SHP77 (cell line): ENCODE measurements at places on chromosomes 7 and 10.

DNA sequence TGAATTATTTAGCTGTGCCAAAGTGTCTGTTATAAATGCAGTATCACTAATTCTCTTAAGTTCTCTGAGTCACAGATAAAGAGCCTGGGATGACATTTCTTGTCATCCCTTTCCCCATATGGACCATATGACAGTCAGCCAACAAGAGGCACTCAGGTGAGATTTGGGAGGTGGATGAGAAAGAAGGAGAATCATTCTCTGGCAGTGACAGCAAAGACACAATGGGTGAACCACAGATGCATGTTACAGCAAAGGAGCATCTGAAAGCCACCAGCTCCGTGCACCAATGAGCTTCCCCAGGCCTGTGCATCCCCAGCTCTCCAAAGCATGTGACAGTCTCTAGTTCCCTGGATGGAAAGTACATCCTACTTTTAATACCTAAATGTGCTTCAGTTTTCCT lies 10.8 kb downstream of the GIMAP6 start:
- no peak for DNase-seq

GRCh38 chr7:40760987-40761386 lies 626.2 kb downstream of the SUGCT start:
- no peak for DNase-seq

DNA sequence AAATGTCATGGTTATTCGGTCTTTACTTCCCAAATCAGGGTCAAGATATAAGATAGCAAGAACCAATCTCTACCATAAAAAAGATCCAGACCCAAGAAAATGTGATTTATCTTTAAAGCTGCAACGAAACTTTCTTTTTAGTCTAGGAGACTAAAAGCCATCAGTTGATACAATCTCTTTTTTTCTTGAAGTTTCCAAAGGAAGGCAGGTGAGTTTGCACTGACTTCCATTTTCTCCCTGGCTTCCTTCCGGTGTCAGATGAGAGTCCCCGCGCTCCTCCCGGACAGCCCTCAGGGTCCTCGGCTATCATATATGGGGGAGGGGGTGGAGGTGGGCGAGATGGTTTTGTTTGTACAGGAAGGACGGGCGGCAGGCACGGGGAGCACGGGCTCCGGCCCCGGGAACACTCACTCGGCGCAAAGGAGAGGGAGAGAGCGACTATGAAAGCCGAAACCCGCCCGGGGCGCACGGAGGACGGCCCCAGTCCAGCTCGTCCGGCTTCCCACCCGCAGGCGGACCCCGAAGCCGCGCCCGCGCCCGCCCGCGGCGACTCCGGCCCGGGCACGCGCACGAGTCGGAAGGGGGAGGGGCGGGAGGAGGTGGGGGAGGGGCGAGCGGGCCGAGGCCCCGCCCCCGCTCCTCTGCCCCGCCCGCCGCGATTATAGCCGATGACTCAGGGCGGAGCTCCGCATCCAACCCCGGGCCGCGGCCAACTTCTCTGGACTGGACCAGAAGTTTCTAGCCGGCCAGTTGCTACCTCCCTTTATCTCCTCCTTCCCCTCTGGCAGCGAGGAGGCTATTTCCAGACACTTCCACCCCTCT lies at the start of gene BAG3:
TSS of gene BAG3 (plus strand) at position 689 of the 822 bp plus-strand sequence. CDS start 296 bp downstream, outside the sequence.
- DNase-seq = peak; percentile 86

- peak; percentile 19 for DNase-seq
Observed at GRCh38 chr10:31148951-31149350, 117.3 kb upstream of the ZNF438 start.

GRCh38 chr10:16716051-16716450 lies 101.2 kb downstream of the RSU1 start:
- DNase-seq = no peak

GRCh38 chr7:112116358-112116757 lies 89.8 kb downstream of the DOCK4 start:
- DNase-seq = no peak

DNA sequence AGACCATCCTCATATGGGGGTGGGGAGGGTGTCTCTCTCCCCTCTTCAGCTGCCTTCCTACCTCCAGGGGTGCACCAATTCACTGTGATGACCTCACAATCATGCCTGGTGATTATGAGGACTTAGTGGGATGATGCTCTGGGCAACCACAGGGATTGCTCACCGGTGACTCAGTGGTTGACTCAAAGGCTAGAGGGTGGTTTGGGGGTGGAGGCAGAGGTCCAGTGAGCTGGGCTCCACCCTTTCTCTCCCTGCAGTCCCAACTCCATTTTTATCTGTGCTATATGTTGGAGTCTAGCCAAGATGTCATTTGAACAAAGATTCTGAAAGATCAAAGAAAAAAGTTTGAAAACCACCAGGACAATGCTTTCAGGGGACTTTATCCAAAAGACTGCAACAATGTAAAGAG lies 286.9 kb downstream of the KCNMA1 start:
- no peak for DNase-seq

DNA sequence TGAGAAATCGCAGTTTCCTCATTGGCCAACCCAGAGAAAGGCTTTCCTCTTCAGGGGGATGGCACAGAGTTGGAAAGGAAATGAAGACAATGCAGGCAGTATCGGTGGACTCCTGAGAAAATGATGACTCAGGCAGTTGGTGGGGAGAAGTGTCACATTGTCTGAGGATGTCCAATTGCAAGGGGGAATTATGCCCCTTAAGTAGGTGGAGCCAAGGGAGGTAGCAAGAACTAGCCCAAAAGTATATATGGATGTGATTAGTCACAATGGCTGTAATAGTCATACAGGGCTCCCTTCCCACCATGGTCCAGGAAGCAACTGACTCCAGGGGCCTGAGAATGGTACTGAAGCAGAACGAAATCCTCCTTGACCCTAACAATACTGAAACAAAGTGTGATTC lies 58.3 kb upstream of the EGFR start:
- no peak for DNase-seq

GRCh38 chr10:88401671-88402347 lies 181.3 kb downstream of the RNLS start:
- DNase-seq = no peak

DNA sequence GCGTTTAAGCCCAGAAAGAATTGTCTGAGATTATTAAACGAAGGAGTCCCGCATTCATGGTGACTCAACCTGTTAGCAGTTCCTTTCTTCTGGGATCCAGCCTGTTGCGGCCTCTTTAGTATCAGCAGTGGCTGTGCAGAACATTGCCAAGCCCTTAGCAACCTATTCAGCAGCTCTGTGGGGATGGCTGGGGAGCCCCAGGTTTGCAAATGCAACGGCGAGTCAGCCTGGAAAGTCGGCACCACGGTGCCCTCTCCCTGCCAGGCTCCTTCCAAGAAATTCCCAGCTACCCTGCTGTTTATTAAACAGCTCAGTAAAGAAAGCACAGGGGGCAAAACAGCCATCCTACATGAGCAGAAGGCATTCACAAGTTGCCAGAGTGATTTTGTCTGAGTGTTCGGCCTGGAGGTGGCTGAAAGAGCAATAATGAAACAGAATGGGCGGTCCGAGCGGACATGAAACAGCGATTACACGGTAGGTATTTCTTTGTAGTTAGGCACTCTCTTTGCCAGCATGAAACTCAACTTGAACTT lies 198.3 kb downstream of the BAMBI start:
- no peak for DNase-seq

- DNase-seq = no peak
Observed at GRCh38 chr10:46223626-46224413, 63.0 kb upstream of the ANTXRL start.

DNA sequence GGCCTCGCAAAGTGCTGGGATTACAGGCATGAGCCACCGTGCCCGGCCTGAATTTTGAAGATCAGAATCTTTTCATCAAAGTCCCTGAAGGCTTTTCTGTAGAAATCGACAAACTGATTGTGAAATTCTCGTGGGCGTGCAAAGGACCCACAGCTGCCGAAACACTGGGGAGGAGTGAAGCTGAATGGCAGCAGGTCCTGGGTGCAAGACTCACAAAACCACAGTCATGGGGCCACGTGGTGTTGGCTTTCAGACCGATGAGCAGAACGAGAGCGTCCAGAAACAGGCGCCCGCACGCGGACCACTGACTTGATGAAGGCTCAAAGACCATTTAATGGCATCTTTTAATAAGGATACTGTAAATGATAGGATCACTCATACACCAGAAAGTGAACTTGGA lies 24.7 kb upstream of the PRKAR1B start:
- DNase-seq = no peak
